Effector CD4-positive, alpha-beta T cell (primary cell): ENCODE measurements at places on chromosomes 3 and 15.

DNA sequence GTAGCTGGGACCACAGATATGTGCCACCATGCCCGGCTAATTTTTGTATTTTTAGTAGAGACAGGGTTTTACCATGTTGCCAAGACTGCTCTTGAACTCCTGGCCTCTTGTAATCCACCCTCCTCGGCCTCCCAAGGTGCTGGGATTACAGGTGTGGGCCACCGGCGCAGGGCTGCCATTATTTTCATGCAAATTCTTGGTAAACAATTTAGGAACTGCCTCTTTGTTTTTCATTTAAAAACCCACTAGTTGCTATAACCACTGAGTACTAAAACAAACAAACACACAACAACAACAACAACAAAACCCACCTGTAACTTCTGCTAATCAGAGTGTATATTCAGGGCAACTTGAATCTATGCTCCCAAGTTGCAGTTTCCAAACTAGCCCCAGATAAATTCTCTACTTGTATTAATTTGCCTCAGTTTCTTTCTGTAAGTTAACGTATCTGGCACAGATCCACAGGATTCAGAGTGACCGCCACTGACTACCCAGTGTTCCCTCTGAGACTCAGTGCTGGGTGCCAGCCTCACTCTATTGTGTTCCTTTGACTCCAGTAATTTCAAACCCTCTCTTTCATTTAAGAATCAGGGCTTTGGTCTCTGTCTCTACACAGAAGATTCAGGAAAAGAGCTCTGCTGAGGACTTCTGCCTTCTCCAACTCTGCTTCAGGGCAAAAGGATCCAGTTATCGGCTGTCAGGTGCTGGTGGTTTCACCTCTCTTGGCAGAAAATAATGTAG lies 18.6 kb upstream of the ZNF710 start:
- no peak for DNase-seq

DNA sequence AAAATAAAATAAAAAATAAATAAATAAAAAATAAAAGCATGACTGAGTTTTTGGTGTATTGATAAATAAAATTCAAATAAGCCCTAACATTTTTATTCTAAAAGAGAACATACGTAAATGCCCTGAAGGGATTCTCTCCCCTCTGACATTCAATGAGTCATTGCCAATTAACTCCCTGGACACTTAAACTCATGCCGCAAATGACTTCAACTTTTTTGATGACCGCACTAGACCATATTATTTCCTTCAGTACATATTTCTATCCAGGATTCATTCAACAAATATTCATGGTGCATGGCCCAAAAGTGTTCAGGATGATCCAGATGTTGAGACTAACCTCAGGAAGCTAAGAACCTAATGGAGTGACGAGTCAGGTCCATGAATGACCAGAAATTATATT lies 195.9 kb upstream of the LRRN1 start:
- no peak for DNase-seq

DNA sequence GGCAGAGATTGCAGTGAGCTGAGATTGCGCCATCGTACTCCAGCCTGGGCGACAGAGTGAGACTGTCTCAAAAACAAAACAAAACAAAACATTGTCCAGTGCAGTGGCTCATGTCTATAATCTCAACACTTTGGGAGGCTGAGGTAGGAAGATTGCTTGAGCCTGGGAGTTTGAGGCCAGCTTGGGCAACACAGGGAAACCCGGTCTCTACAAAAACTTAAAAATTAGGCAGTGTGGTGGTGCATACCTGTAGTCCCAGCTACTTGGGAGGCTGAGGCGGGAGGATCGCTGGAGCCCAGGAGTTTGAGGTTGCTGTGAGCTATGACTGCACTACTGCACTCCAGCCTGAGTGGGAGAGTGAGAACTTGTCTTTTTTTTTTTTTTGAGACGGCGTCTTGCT lies 27.2 kb upstream of the MOBP start:
- no peak for DNase-seq

DNA sequence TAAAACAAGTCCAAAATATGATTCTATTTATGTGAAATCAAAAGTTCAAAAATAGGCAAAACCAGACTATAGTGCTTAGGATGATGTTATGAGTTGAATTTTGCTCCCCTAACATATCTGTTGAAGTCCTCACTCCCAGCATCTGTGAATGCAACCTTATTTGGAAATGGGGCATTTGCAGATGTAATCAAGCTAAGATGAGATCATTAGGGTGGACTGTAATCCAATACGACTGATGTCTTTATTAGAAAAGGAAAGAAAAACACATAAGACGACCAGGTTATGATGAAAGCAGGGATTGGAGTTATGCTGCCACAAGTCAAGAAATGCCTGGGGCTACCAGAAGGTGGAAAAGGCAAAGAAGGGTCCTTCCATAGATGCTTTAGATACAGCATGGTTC lies 110.5 kb upstream of the CCDC39 start:
- DNase-seq: no peak

DNA sequence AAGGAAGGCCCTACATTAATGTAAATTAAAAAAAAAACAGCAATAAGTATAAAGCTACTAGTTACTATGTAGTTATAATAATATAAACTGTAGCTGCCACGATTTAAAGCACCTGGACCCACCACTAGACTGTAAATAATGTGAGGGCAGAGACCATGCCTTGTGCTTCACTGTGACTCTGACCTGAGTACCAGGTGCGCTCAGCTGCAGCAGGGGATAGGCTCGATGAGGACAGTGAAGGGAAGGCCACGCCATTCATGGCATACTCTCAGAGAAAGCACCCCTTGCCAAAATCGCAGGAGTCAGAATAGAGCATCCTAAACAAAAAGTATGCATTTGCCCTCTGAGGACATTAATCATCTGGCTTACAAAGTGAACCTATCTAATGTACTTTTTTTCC lies 5.1 kb downstream of the FSTL1 start:
- no peak for DNase-seq

DNA sequence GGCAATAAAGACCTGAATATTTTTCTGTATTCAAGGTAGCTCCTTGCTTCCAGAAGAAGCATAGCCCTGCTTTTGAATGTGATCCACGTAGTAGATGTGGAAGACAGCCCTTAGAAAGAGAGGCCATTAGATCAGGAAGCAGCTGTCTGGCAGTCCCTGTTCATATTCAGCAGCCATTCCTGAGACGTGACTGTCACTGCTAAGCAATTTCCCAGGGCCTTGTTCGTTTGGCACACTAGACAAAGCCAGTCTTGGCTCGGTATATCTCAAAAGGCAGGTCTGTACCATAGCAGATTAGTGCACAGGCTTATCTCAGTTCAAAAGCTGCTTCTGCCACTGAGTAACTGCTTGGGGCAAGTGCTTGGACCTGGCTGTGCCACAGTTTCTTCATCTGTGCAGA lies 287.8 kb upstream of the MCTP2 start:
- no peak for DNase-seq

DNA sequence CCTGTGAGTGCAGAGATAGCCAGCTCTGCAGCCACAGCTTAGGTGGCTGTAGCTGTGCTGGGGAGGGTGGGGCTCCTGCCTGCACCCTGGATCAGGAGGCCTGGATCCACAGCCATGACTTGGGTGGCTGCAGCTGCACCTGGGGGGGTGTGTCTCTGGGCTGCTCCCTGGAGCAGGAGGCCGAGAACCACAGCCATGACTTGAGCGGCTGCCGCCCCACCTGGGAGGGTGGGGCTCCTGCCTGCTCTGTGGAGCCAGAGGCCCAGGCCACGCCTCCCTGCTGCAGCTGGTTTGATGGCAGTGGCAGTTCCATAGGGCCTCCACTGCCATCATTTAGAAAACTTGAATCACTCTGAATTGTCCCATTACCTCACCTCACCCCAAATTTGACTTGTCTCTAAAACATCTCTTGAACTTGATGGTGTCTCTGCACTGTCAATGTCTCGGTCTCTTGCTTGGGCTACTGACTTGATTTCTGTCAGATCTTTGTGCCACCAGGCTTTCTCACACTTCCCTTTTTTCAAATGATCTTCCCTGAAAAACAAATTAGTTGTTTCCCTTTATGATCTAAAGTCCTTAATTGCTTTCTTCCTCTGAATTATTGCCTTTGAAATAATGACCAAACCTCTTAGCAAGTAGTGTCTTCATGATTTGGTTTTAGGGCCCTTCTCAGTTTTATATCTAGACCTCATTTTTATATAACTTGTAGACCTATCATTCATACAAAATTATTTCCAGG lies 313.2 kb upstream of the MME start:
- no peak for DNase-seq

DNA sequence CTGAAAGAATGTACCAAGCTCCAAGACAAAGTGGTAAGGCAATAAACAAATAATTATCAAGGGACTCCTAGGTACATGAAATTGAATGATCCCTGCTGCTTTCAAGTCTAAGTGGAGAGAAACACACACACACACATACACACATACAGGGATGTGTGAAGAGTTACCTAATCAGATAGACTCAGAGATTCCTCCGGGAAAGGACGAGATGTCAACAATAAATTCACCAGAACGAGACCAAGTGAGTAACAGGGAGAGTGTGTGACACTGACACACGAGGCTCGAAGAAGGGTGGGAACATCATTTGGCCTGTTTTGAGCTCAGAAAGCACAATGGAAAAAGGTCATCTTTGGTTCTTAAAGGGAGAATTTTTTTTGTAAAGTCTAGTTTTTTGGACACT lies 13.4 kb downstream of the LRIG1 start:
- DNase-seq: no peak

DNA sequence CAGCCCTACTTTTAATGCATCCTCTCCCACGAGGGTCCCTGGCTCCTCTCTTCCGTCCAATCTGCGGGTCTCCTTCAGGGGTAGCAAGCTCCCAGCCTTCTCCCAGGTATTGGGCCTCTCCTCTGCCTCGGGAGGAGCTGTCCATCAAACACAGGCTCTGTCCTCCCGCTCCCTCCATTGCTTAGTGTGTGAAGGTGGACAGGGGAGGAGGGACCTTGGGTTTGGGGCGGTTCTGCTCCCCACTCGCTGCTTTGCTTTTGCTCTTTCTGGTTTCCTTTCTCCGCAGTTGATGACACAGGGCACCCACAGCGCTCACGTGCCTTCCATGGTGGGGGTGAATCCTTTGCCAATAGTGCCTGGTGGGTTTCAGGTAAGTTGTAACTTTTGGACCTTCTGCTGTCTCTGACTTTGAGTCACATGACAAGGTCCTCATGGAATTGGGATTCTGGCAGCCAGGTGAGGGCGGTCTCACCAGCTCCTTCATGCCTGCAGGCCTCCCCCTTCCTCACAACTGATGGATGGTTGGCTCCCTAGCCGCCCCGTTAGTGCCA lies 18.9 kb downstream of the MUC20 start:
- no peak for DNase-seq

DNA sequence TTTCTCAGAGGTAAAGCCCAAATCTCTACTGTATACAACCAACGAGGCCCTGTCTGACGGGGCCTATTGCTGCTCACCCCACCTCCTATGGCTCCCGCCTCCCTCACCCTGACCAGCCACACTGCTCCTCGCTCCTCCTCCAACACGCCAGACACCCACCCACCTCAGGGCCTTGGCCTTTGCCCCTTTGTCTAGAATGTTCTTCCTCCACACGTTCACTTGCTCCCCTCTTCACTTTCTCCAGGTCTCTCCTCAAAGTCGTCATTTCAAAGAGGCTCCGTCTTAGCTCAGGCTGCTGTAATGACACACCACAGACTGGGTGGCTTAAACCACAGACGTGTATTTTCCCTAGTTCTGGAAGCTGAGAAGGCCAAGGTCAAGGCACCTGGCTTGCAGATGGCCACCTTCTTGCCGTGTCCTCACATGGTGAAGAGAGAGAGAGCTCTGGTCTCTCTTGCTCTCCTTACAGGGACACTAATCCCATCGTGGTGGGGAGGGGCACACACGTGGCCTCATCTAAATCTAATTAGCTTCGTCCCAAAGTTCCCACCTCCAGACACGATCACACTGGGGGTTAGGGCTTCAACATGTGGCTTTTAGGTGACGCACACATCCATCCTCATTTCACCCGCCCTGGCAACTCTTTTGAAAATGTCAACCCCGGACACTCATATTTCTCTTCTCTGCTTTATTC lies 98.2 kb downstream of the TLE3 start:
- DNase-seq: no peak

DNA sequence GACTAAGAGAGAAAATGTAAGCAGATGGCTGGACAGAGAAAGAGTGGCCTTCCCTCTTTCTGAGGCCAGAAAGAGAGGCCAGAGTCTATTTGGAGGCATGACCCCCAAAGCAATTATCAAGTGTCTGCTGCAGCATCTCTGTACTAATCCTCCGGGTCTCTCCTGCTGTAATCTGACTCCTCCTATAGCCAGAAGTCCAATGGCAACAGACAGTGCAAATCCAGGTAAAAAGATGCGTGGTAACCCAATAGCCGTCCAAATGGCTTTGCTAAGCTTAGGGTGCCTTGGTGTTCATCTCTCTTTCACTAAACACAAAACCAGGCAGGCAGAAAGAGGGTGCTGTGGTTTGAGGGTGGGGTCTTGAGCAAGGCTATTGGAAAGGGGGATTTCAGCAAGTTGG lies 91.6 kb downstream of the ADCY5 start:
- DNase-seq: no peak

DNA sequence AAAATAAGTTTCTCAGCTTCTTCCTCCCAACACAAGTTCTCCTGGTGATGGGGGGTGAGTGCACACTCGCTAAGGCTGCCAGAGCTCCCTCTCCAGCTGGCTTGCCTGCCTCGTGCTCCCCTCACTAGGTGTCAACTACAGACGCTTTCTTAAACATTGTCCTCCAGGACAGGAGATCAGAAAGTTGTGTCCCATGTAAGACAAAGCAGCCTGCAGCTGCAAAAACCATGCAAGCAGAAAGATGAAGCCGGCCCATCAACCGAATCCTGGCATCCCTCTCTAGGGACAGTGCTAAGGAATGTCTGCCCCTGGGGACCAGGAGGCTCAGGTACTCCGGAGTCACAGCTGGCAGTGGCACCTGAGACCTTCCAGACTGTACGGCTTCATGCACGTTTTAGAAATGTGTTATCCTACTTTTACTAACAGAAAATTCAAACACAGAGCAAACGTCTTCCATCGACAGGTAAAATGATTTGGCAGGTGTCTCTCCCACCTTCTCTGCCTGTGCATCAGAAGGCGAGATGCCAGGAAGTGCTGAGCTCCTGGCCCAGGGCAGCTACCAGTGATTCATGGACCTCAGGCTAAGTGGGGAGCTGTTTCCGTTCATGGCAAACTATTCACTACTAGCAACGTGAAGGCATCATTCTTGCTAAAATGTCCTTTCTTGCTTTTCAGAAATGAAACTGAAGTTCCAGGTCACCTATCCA lies 246.1 kb downstream of the ADAMTS17 start:
- DNase-seq: no peak

DNA sequence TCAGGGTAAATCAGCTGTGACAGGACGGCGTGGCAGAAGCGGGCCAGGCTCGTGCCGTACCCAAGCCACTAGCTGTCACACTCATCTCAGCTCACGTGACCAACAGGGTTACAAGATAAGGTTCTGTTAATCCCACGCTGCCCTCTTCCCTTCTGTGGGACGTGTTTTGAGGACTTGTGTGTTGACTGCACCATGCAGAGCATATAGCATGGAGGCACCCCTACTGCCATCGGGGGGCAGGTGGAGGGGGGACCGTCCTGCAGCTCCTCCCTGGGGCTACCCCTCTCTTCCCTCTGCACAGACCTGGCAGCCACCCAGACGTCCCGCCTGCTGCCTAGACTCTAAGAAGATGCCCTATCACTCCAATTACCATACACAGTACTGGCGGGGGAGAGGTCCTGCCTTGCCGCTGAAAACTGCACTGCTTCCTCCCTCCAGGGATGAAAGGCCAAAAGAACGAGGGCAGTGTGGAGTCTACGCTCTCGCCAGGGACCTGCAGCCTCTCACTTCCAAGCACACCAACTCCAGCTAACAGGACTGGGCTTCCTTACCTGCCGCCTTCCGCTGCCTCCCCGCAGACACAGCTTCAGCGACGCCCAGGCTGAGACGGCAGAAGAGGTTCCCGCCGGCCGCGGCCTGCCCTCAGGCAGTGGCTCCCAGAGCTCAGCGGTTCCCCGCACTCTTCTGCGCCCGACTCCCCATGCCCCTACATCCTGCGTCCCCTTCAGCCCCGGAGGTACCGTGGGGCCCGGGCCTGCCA lies at the start of gene TNK2:
TNK2 (minus strand) TSS at position 618 of the 760 bp plus-strand sequence. CDS start 19,963 bp downstream, outside the sequence.
- DNase-seq: peak; percentile 54
